ENCODE measurements at places on chromosomes 2 and 18.

DNA sequence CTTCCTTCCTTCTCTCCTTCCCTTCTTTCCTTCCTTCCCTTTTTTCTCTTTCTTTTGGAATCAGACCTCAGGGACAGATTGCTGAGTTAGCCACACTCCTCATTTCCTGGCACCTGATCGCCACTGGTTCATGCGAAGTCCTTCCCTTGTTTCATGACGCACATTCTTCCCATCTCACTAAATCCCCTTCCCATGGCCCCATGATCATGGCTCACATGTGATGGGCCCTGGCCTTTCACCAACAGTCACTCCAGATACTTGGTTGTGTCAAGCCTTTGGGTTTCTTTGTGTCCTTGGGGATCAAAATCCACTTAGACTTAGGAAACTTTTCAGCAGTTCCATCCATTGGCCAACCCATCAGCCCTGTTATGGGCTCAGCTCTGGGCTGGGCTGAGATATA is 23.8 kb upstream of the ASPRV1 start:
- DNase-seq = no peak

- DNase-seq = no peak
Observed at GRCh38 chr2:98698896-98699295, 32.0 kb downstream of the MGAT4A start.

DNA sequence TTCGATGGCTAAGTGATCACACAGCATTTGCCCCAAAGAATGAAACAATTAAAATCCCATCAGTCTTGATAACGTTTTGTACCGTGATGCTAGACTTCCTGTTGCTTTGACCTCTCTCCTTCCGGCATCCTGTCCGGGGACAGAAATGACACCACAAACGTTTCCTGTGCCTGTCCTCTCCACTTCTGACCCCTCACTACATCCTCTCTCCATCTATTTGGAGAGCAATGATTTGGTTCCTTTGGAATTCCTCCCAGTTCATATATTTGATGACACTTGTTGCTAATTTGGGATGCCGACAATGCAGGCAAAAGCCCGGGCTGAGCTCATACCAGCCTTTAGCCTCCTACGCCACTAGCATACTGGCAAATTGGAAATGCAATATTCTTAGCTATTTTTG is 151.2 kb upstream of the CCDC68 start:
- no peak for DNase-seq

GRCh38 chr2:118923371-118923770 is 18.6 kb upstream of the MARCO start:
- no peak for DNase-seq

DNA sequence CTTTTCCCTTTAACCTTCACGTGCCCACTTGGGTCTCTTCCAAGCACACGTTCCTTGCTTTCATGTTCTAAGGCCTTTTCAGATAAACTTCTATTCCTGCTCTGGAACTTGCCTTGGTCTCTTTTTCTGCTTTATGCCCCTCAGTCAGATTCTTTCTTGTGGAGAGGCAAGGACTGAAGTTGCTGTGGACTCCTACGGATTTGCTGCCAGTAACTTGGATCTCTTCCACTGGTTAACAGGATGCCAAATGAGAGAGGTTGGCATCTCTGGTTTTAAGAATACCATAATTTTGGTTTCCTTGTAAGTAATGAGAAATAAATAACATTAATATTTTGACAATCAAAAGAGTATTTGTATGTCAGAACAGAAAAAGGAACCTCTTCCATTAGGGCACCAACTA is 33.0 kb downstream of the COMMD1 start:
- no peak for DNase-seq

- DNase-seq = no peak
Observed at GRCh38 chr2:205913668-205914067, 172.3 kb downstream of the INO80D start.

DNA sequence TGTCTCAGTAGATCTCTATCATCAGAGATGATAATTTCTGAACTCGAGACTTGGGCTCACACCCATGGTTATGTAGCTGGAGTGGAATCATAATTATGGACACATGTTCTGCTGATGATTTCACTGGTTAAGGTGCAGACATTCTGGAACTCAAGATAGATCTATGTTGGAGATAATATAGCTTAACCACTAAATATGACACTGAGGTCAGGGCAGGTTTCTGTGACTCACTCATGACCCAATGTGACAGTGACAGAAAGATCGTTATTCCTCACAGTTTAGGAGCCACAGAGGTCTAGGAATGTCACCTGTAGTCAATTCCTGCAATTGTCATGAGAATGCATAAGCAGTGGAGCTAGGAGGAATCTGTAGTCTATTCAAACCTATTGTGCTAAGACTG is 828.6 kb downstream of the TRIB2 start:
- no peak for DNase-seq

DNA sequence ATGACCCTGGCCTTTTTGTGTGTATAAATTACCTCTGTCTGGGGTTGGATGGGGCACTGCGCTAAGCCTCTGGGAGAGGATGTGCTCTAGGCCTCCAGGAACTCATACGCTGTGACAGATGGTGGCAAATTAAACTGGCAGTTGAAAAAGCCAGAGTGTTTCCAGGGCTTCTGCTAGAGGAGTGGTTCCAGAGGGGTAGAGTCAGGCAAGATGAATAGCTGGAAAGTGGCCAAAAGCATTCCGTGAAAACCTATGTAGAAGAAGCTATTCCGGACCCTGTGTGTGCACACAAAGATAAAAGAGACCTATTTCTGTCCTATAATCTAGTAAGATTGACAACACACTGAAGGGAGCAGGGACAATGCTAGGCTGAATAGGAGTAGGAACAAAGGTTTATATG is 84.8 kb downstream of the ACTR3 start:
- no peak for DNase-seq

- no peak for DNase-seq
Observed at GRCh38 chr2:172710584-172711047, 25.0 kb upstream of the RAPGEF4 start.

- DNase-seq = no peak
Observed at GRCh38 chr18:69978732-69979715, 31.4 kb upstream of the CD226 start.

- no peak for DNase-seq
Observed at GRCh38 chr2:136219963-136220362, 102.0 kb upstream of the CXCR4 start.

DNA sequence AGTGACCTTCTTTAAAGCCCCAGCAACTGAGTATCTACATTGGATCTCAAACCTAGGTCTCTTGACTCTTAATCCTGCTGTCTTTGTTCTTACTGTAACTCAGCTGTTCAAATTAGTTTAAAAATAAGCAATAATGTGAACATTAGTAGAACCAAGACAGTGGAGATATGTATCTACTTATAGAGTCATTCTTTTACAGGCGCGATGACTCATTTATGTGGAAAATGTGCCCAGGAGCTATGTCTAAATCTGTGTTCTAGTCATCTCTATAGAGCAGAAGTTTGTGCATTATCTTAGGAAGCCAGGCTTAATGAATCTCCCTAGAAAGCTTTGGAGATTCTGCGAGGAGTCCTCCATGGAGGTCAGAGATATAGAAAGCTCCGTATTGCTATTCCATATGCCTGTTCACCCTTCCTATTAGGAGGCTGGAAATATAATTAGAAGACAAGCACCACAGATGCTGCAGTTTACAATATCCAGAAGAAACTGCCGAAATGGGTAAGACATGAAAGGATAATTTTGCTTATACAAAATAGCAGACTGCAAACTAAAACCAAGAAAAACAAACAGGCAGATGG is 211.6 kb downstream of the TRIB2 start:
- DNase-seq = no peak
